ENCODE measurements at places on chromosomes 6 and 20.

GRCh38 chr20:38878866-38879265 is 47.4 kb upstream of the FAM83D start:
- no peak for DNase-seq

- DNase-seq = no peak
These were observed 558.7 kb downstream of the LMBRD1 start for GRCh38 chr6:69238067-69238466.

- no peak for DNase-seq
These were observed 22.8 kb downstream of the DCBLD1 start for GRCh38 chr6:117505311-117505710.

DNA sequence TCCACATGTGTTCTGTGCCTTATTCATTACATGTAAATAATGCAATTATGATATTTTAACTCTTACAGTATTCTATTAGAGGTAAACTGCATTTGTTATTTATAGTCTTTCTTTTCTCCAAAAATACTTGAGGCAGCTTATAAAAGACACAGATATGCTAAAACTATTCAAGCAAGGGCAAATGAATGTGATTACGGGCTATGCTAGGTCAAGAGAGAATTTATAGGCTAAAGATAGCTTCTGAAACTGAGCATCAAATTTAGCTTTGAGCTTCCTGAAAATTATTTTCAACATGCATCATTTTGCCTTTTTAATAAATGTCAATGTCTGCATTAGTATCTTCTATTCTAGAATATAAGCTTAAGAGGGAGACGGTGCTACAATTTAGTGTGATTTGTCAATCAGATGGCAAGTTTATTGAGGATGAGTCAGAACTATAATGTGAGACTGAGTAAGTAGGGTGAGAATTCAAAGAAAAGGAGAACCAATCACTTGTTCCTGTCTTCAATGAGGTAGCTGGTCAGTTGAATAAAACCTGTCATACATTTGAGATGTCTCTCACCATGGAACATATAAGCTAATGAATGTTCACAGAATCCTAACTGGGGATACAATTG is 669.4 kb upstream of the CITED2 start:
- no peak for DNase-seq

DNA sequence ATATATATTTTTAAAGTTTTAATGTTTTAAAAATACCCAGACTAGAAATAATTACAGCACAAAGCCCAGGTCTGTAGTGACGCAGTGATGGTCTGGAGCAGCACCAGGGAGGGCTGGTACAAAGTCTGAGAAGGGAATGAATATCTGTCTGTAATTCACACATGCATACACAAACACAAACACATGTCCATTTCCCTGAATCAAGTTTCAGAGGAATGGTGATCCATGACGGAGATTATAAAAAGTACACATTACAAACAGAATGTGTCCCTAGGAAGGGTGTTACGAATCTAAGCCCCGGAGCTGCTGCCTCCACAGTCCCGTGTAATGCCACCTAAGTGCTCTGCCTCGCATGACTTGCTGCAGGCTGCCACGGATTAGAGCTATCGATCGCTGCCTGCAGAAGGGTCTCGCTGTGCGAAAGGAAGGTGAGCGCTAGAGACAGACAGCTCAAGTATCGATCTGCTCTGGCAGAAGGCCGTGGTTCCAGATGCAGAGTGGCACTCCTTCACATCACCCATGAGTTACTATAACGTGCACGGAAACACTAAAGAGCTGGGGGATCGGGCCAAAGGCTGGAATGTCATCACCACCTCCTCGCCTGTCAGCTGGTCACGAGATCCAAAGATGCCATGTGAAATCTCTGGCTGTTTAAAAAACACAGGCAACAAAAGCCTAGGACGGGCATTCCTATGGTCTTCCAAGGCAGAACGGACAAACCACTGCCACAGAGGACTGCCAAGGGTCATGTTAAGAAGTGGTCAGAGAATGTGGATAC is 87.1 kb downstream of the INSM1 start:
- no peak for DNase-seq

GRCh38 chr6:50147371-50147770 is 97.6 kb upstream of the DEFB112 start:
- DNase-seq = no peak

GRCh38 chr6:43454290-43454695 is 1.1 kb downstream of the DLK2 start:
- DNase-seq = no peak

DNA sequence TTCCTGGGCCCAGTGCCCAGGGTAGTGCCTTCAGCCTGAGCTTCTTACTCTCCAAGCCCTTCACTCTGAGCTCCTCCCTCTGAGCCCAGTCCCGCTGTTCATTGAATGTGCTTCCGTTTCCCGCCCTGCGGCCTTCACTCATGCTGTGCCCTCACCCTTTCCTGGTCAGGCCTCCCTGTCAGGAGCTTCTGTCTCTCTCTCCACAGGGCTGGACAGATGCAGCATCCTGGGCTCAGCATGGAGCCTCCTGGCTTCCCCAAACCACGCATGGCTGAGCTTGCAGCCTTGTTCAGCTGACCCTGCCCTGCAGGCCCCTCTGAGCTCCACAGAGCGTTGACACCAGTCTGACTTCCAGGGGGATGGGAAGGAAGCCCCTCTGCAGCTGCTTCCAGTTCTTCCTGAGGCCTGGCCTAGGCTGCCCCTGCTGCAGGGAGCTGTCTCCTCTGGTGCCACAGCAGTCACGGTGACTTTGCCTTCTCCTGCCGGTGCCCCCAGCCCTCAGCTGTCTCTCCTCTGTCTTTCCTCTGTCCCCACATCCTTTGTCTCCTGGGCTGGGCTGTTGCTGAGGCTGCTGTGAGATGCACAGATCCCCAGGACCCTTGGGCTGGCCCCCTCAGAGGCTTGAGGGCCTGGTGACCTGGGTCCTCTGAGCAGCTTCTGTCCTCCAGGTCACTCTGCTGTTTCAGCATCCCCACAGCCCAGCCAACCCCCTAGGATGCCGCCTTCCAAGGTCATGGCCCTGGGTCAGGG is 7.9 kb upstream of the MYT1 start:
- no peak for DNase-seq

GRCh38 chr6:12751694-12752325 is 35.2 kb downstream of the PHACTR1 start:
- DNase-seq = peak; percentile 53

DNA sequence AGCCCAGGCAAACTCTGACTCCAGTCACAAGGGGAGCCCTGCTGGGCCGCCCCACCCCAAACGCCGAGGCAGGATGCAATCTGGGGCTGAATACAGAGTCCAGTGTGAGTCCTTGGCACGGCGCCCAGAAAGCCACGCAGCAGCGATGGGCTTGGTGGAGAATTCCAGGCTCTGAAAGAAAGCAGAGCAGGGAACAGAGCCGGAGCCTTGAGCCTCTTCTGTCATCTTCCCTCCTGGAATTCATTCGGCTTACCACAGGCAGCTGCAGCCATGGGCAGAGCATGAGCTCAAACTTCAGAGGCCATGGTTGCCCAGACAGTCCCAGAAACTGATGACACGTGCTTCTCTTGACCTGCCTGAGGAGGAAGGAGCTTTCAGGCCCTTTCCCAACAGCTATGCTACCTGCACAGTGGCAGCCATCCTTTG is 441.1 kb upstream of the JARID2 start:
- peak; percentile 88 for DNase-seq

DNA sequence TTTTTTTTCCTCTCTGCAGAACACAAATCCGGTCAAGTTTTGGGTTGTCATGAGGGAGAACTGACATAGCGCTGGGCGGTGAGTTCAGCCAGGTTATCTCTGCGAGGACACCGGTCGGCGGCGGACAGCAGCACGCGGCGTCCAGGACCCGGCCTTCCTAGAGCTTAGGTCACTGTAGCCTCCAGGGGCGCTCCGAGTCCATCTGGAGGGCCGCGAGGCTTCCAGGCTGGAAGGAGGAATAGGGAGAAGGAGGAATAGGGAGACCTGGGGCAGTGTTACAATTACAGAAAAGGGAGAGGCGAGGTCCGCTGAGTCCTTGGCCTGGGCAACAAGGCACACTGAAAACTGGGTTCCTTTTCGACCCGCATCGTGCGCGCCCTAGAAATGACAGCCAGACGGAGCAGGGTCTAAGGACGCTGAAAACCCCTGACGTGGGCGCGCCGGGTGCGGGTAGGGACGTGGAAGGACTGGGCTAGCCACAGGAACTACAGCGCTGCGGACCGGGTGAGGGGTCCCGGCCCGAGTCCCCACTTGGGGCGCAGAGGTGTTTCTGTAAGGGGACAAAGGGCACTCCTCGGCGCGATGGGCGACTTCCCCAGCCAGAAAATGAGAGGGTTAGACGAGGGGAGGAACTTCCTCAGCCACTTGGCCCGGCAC is 536 bp upstream of the FNDC1 start:
- no peak for DNase-seq

- DNase-seq = no peak
These were observed 582.6 kb upstream of the ZNF337 start for GRCh38 chr20:26279238-26279637.

- peak; percentile 83 for DNase-seq
These were observed at the start of the genes MRPL14 and TMEM63B for GRCh38 chr6:44127186-44128019. Gene MRPL14 (minus strand): TSS chr6:44127452. CDS start chr6:44116611, 10,841 bp downstream. Gene TMEM63B (plus strand): TSS chr6:44127554. CDS start chr6:44134585, 7,031 bp downstream.

DNA sequence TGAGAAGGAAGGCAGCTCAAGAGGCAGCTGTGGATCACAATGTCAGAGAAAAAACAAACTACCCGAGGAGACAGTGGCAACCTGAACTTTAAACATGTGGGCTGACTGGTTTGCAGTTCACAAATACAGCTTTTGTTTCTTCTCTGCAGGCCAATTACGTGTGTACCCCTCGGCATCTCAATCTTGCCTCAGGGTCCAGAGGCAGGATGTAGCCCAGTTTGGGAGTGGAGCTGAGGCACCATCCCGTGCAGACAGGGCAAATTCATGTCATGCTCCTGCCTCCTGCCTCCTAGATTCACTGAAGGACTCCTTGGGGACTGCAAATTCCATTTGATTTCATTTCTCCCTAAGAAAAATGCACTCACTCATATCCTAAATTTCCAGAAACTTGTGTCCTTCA is 94.2 kb upstream of the KCNK16 start:
- no peak for DNase-seq

DNA sequence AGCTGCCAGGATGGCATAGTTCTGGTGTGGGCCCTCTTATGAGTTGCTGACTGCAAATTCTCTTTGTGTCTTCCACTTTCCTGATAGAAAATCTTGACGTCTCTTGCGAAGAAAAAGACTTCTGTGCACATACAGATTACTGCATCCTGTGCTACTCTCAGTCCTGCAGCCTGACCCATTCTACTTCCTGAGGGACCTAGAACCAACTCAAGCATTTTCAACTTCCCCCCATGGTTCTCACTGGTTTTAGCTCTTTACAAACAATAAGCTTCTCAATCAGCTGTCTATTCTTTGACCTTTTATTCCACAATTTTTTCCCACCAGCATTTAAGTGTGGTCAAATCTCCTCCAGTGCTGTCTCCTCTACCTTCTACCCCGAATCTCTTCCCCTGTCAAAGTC is 13.4 kb upstream of the KLHL32 start:
- DNase-seq = no peak

- DNase-seq = no peak
These were observed 301.2 kb upstream of the HSF2 start for GRCh38 chr6:122098201-122098678.

DNA sequence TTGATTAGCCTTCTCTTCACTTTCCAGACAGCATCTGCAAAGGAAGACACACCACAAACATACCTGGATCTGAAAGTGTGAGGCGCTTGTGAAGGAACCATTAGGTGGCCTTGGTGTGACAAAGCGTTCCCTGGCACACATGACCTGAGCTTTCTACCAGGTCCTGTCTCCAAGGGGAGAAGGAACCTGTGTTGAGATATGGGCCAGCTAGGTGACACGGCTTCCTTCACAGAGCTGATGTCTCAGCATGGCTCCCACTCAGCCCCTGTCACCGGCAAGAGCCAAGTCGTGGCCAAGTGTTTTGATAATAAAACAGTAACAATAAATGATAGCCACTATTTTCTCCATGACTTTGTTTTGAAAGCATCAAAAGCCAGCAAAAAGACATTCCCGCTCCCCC is 20.3 kb upstream of the TAGAP start:
- no peak for DNase-seq

GRCh38 chr6:21596949-21597682 is 3.6 kb downstream of the SOX4 start:
- DNase-seq = peak; percentile 7

- DNase-seq = no peak
These were observed 64.6 kb downstream of the MAN1A1 start for GRCh38 chr6:119284861-119285521.

DNA sequence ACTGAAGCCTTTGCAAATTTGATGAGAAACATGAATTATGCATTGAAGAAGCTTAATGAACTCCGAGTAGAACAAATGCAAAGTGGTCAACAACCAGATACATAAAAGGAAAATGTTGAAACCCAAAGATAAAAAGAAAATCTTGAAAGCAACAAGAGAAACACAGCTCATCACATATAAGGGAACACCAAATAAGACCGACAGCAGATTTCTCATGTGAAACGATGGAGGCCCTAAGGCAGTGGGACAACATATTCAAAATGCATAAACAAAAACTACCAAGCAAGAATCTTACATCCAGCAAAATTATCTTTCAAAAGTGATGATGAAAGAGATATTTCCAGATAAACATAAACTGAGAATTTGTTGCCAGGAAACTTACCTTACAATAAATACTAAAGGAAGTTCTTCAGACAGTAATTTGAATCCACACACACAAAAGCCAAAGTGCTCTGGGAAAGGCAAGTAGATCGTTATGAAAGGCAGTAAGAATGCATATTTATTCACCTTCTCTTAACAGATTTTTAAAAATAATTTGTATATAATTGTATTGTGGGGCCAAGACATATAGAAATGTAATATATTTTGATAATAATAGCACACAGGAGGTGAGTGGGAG is 22.5 kb downstream of the SLC52A3 start:
- DNase-seq = no peak

GRCh38 chr6:134453792-134454510 is 136.0 kb upstream of the SGK1 start:
- DNase-seq = no peak

GRCh38 chr6:41785689-41786450 is 1.6 kb upstream of the TOMM6 start:
- peak; percentile 56 for DNase-seq

- DNase-seq = no peak
These were observed 54.0 kb upstream of the TNFRSF21 start for GRCh38 chr6:47363736-47364135.

DNA sequence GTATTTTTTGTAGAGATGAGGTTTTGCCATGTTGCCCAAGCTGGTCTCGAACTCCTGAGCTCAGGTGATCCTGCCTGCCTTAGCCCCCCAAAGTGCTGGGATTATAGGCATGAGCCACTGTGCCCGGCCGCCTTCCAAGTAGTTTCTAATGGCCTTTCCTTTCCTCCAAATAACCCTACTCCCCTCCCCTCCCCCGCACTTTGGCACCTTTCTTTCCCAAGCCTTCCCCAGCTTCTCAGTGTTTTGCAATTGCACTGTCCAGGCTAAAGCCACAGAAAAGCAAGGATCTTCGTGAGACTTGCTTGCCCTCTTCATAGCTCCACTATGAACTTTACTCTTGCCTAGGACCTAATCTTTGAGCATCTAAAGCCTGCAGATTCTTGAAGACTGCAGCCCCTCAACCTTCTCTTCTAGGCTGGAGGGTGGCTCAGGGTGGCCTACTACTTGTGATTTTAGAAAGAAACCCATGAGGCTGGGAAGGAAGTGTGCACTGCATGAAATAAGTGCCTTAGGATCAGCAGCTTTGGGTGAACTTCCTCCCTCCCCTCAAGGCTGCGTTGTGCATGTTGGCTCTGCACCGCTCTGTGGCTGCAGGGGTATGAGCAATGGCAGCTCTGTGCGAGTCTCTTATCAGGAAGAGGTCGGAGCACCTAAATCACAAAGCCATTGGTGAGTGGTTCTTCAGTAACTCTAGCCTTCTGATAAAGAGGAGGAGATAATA is 152.4 kb upstream of the SNX9 start:
- no peak for DNase-seq
